Stimulated activated CD4-positive, alpha-beta T cell treated with anti-CD3 and anti-CD28 coated beads, Interleukin-1b, Interleukin-23, amount 100 ng/mL, for 4 hours (primary cell): ENCODE measurements at places on chromosomes 7 and 10.
A peak's percentile ranks its signal among the peaks of the same experiment; 100 is the strongest.

DNA sequence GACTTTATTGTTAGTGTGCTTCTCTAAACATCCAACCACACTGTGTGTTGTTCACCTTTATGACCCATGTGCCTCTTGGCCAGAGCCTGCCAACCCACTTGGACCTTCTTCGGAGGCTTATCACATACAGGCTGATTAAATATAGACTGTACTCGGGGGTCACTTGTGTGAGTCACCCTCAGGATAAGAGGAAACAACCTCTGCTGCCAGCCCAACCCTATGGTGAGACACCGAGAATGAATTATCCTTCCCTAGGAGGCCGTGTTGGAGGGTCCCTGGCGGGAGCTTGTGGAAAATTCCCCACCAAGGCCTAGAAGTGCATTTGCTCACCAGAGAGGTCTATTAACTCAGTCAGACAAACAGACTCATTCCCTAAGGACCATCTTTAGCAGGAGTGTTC is 63.0 kb downstream of the FAS start:
- DNase-seq, result no peak

GRCh38 chr10:81730891-81731290 is 144.1 kb upstream of the NRG3 start:
- no peak for DNase-seq

GRCh38 chr10:29949411-29950011 is 109.9 kb downstream of the JCAD start:
- no peak for DNase-seq

DNA sequence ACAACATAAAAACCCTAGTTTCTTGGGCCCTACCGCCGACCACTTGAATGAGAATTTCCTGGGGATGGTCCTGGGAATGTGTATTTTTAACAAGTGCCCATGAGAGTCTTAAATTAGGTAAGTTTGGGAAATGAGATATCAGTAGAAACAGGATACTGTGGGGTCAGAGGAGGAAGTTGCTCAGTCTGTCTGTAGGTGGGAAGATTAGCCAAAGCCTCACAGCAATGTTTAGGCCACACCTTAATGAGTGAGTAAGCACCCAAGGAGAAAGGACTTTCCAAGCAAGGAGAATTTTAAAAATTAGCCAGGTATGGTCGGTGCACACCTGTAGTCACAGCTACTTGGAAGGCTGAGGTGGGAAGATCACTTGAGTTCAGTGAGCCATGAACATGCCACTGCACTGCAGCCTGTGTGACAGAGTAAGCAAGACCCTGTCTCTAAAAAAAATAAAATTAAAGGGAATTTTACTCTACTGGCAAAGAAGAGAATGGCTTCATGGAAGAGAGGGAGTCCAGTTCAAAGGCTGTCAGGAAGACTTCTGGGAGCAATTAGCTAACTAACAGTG is 31.9 kb downstream of the PAPSS2 start:
- DNase-seq, result no peak

DNA sequence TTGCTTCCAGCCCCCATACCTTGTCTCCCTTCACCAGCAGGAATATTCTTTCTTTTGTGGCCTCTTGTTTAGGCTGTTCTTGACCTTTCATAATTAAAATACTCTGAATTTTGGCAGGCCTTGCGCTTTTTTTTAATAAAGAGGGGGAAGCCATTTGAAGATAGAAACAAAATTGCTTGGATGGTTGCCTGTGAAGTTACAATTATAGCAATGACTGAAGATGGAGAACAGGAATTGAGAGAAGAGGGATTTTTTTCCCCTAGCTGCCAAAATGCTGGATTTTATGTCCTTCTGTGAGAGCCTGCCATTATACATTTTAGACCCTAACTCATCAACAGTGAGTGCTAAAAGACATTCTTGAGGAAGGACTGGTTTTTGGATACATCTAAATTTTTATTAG is 24.8 kb downstream of the FGFBP3 start:
- DNase-seq, result no peak

GRCh38 chr10:16439295-16439694 is 2.5 kb downstream of the PTER start:
- no peak for DNase-seq

DNA sequence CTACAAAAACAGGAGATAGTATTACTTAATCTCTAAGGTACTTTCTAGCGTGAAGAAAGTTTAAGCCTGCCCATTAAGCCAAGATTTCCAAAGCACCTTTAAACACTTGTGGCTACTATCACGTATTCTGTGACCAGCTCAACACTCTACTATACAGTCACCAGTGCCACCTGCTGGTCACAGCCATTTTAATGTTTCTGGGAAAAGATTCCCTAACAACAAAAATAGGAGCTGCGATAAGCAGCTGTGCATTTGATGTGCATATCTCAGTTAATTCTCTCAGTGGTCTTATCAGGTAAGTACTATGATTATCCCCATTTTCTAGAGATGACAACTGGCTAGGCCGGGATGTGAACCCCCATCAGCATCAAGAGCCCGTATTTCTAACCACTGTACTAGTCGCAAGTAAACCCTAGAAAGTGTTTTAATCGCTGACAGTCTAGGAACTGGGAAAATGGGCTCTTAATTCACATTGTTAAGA is 860 bp downstream of the SEC31B start:
- DNase-seq, result peak; percentile 37

GRCh38 chr7:49623943-49624342 is 149.5 kb upstream of the VWC2 start:
- DNase-seq, result no peak

- no peak for DNase-seq
These were observed 54.3 kb upstream of the AKR1E2 start for GRCh38 chr10:4771554-4772201.

DNA sequence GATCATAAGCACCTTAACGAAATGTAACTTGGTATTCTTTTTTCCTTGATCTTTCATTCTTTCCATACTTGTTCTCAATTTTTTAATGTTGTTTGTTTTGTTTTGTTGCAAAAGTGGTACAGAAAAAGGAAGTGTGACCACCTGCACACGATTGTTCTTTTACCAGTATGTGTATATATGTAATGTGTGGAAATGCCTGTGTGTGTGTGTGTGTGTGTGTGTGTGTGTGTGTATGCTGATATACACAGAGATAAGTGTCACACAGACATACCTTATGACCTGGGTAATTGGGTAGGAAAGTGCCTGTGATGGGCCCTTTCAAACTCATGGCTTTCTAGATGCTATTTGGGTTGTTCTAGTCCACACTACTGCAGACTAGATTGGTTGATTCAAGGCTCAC is 14.0 kb downstream of the INHBA start:
- DNase-seq, result no peak

DNA sequence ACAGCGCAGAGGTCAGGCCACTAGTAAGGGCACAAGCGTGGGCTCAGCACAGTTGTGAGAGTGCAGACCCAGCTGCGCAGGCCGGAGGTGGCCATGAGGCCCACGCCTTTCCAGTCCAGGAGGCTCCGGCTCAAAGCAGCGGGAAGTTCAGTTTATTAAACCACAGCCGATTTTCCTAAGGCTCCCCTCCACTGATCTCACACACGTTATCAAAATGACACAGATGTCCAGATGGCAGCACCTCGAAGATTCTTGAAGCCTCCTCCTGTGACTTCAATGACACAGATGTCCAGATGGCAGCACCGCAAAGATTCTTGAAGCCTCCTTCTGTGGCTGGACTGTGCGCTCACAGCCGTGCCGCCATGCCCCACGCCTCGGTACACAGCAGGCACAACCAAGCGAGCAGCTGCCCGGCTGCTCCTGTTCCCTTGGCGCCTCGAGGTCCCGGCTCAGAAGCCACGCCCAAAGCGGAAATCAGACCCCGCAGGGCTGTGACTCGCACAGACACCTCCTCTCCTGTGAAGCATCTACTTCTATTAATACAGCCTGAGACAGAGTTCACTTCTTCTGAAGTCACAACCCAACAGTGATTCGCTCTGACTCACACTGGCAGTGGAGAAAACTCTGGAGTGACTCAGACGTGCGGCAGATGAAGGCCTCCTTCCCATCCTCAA is 122.7 kb downstream of the MAD1L1 start:
- DNase-seq, result peak; percentile 52

DNA sequence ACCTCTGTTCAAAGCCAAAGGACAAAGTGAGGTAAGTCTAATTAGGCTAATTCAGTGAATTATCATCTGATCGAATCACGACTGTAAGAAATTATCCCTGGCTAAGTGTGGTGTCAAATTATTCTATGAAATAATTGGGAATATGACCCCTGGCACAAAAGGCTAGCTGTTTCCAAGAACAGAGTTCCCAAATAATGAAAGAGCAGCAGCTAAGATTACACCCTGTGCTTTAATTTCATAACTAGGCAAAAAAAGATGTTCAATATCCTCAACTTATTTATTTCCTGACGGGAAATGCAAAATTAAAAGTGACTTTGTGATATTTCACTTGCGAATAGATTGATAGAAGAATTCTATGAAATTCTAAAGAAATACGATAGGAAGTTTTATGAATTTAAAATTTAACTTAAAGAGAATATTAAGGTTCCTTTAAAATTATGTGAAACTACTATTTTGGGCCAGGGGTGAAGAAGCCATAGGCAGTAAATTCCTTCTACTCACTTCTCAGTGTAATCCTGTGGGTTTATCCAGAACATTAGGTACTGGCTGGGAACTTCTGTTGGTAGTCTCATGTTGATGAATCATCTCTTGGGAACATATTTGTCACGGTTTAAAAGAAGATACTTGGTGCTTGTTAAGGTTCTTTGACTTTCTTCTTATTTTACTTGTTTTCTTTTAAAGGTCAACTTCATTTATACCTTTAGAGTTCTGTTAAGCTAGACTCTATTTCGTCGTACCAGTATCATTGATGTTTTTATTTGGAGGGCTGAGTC is 148.5 kb downstream of the POLR1F start:
- no peak for DNase-seq
